ENCODE measurements at places on chromosomes 6 and 20.

DNA sequence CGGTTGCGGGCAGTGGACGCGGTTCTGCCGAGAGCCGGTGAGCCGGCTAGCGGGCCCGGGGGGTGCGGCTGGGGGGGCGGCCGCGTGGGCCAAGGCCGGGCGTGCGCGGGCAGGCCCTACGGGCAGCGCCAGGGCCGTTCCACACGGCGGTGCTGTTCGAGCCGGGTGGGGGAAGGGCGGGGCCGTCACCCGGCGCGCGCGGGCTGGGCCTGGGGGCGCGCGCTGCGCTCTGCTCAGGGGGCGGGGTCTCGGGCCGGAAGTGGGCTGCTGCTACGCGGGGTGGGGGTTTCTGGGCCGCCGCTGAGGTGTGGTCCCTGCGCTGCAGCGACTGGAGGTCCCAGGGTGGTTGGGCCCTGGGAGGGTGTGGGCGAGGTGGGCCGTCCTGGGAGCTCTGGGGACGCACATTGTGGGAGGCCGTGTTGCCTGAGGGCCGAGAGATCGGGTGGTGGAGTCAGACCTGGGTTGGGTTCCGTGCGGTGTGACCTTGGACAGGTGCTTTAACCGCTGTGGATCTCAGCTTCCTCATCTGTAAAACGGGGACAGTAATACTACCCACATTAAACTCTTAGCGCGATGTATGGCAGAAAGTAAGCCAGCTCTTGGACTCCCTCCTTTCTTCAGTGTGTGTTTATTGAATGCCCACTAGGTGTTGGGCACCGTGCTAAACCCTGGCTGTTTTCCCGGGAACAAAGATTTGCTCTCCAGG, 391 bp downstream of the MAPRE1 start:
- DNase-seq: peak; percentile 60

- DNase-seq: no peak
Observed at GRCh38 chr6:165647041-165647440, 16.0 kb downstream of the PDE10A start.

DNA sequence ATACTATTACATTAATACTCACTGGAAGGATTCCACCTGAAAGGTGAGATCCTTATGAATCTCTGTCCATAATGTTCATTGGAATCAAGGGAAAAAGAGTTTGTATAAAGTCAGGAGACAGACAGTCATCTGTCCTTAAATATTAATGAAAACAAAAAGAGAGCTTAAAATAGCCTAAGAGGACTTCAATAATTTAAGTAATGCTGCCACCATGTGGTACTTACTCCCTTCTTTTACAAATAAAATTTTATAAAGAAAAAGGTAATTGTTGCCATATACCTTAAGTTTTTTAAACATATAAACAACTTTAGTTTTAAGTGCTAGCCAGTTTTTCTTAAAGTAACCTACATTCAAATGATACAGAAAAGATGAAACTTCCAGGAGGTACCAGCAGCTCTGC, 5.1 kb downstream of the BLOC1S5 start:
- no peak for DNase-seq

DNA sequence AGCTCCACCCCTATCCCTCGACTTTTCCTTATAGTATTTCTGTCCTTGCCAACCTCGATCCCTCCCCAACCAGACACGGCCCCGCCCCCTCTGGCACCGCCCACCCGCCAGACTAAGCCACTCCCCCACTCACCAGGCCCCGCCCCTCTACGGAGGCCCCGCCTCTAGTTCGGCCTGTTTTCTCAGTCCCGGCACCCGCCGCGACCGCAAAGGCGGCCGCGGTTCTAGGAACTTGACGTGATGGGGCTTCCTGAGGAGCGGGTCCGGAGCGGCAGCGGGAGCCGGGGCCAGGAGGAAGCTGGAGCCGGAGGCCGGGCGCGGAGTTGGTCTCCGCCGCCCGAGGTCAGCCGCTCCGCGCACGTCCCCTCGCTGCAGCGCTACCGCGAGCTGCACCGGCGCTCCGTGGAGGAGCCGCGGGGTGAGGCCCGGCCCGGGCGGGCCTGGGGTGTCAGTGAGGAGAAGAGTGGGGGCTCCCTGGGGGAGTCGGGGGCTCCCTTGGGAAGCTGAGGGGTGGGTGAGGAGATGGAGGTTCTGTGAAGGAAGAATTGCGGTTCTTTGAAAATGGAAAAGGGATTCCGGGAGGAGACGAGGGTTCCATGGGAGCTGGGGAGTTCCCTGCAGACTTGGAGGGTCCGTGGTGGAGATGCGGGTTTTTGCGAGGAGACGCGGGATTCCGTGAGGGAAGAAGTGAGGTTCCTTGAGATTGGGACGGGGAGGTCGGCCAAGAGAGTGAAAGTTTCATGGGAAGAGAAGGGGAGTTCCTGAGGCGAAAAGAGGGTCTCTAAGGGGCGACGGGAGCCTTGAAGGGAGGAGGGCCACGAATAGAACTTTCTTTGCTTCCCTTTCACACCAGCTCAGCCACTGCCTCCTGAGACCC, at the start of gene ACSS2:
ACSS2 (plus strand) TSS at position 207 of the 877 bp plus-strand sequence; CDS start at position 241, 34 bp downstream.
- DNase-seq: peak; percentile 95

- no peak for DNase-seq
Observed at GRCh38 chr6:149385998-149386646, 13.9 kb upstream of the SUMO4 start.

DNA sequence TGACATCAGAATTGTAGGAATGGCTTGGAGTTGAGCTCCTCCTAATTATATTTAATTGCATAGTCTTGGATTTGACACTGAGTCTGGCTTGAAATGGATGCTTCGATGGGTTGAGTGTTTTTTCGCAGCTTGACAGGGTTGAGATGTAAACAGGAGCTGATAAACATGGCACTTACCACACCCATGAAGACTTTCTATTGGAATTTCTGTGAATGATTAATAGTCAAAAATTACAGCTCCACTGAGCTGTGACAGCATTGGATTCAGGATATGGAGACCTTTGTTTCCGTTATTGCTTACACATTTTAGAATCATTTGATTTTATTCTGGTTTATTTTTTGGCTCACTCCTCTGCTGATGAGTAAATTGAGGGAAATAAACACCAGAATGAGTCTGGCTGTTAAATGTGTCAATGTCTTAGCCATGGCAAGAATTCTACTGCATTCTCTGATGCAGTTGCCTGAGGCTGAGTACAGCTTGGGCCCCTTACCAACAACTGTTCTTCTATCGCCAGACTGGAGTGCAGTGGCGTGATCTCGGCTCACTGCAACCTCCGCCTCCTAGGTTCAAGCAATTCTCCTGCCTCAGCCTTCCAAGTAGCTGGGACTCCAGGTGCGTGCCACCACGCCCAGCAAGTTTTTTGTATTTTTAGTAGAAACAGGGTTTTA, 128.1 kb upstream of the DOK5 start:
- DNase-seq: no peak

- DNase-seq: no peak
Observed at GRCh38 chr6:138849791-138850190, 53.9 kb downstream of the ECT2L start.

DNA sequence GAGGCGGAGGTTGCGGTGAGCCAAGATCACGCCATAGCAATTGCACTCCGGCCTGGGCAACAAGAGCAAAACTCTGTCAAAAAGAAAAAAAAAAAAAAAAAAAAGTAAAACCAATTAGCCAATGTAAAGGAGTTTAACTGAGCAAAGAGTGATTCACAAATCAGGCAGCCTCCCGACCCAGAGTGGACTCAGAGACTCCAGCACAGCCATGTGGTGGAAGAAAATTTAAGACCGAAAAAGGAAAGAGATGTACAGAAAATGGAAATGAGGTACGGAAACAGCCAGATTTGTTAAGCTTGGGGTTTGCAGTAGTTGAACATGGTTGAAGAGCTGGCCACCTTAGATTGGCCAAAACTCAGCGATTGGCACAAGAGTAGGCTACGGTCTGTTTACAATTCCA, 51.4 kb downstream of the ERMARD start:
- DNase-seq: no peak

GRCh38 chr6:151095538-151096254, 144.1 kb upstream of the AKAP12 start:
- no peak for DNase-seq

- no peak for DNase-seq
Observed at GRCh38 chr20:16611817-16612216, 38.6 kb upstream of the KIF16B start.

- DNase-seq: no peak
Observed at GRCh38 chr6:127923135-127923534, 22.3 kb upstream of the THEMIS start.

DNA sequence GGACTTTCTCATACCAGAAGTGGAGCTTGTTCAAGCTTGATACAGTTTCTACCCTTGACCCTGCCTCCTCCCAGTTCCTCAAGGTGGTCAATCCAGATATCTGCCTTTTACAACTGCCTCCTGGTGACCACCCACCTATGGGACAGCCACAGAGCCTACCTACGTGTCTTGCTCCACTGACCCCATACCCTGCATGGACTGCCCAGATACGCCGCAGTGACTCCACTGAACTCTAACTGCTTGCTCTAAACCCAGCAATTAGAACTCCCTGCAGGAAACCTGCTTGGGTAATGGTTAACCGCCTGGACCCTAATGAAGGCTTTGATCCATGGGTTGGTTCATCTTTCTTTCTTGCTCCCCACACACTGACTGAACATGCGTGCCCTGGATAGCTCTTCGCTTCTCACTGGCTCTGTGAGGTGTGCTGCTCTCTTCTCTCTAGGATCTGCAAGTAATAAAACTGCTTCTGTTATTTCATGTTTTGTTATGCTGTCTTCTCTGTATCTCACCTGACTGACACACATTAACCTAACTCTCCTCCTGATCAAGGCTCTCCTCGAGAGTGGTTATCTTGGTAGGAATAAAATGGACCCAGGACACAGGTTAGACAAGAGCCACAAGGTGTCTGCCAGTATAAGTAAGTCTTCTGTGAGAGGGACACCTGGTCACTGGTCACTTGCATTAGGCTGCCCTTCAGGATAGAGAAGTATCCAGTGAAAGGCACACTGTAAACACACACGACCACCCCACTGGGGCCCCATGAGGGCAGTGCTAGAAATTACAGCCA, 79.2 kb downstream of the CHD6 start:
- DNase-seq: no peak

- no peak for DNase-seq
Observed at GRCh38 chr6:92688342-92688741, 731.0 kb downstream of the EPHA7 start.

DNA sequence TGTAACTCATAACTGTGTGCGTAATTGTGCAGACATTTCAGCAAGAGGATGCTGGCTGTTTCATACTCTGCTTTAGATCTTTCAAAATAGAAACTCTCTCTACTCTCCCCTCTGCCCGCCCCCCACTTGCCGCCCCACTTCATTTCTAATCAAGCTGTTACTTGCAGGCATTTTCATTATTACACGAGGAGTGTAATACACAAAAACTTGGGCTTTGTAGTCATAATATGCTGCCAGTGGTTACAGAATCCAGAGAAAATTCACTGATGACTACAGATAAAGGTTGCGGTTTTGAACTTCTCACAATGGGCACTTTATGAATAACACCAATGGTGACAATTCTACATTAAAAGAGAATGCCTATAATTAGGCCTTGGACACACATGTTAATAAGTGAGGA, 194.0 kb upstream of the POU3F2 start:
- DNase-seq: no peak

DNA sequence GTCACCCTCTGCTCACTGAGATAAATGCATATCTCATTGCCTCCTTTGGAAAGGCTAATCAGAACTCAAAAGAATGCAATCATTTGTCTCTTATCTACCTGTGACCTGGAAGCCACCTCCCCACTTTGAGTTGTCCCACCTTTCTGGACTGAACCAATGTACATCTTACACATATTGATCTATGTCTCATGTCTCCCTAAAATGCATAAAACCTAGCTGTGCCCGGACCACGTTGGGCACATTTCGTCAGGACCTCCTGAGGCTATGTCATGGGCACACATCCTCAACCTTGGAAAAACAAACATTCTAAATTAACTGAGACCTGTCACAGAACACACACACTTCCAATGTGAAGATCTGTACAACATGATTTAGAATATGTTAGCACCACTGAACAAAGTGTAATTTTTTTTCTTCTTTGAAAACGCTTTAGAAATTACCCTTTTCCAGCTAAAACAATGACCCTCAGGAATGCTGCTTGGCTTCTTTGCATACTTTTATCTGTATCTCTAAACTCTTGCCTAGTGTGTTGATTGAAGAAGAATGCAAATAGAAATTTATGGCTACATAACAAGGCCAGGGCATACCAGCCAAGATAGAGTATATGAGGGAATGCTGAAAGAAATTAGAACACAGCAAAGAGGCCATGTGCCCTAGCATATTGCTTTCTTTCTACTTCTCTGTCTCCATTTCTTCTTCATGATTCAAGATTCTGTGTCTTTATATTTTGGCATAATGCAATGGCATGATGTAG, 84.6 kb upstream of the DST start:
- DNase-seq: no peak

- DNase-seq: no peak
Observed at GRCh38 chr6:87807475-87807874, 105.4 kb upstream of the AKIRIN2 start.

DNA sequence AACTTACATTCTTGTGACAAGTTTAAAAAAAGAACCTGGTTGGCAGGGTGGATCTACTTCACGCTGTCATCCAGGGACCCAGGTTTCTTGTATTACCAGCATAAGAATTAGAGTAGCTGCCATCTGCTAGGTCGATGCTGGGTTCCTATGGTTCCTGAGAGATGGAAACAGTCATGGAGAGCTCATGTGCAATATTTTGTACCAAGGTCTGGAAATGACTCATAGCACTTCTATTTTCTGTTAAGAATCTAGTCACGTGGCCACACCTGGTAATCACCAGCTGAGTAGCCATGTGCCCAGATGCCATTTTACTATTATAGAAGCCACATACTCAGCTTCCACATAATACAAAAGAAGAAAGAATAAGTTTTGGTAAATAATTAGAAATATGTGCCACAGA, 171.3 kb downstream of the CD83 start:
- no peak for DNase-seq

GRCh38 chr20:59412181-59412580, 111.8 kb downstream of the EDN3 start:
- DNase-seq: no peak

DNA sequence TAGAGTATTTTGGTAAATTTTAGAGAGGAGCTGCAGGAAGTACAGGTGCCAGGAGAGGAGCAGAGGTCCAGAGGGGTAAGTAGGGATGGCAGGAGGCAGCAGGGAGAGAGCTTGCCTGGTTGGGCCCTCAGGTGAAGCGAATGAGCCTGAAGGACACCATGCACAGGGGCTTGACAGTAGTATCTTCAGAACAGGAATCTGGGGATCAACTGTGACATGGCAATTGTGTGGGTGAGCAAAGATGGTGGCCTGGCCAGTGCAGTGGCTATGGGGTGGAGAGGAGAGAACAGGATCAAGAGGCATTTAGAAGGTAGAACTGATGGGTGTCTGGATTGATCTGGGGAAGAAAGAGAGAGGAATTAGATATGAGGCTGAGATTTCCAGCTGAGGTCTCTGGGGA, 68.7 kb upstream of the RNF24 start:
- no peak for DNase-seq

DNA sequence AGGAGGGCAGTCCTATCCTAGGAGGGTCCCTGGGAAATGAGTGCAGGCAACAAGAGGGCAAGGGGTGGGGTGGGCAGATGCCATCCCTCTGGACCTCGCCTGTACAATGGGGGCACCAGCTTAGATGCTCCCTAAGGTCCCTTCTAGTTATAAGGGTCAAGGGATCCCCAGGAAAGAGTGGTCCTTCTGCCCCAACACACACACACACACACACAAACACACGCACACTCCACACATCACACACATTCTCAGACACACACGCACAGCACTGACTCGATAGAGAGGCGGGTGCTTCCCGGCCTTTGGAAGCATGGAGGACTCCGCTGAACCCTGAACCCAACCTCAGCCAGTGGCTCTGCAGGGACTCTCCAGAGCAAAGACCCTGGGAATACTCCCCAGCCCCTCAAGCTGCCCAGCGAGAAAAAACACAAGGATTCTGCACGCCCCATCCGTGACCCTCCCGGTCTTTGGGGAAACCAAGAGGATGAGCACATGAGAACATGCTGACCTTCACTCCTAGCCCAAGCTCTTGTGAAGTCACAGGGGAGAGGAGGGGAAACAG, 64.6 kb downstream of the MDGA1 start:
- DNase-seq: no peak

All from stimulated activated CD4-positive, alpha-beta T cell treated with anti-CD3 and anti-CD28 coated beads, Interleukin-1b, Interleukin-23, amount 100 ng/mL, for 24 hours (primary cell).